ENCODE measurements at places on chromosomes 12 and 14.

GRCh38 chr12:96112733-96113132 is 77.3 kb upstream of the LTA4H start:
- no peak for DNase-seq

DNA sequence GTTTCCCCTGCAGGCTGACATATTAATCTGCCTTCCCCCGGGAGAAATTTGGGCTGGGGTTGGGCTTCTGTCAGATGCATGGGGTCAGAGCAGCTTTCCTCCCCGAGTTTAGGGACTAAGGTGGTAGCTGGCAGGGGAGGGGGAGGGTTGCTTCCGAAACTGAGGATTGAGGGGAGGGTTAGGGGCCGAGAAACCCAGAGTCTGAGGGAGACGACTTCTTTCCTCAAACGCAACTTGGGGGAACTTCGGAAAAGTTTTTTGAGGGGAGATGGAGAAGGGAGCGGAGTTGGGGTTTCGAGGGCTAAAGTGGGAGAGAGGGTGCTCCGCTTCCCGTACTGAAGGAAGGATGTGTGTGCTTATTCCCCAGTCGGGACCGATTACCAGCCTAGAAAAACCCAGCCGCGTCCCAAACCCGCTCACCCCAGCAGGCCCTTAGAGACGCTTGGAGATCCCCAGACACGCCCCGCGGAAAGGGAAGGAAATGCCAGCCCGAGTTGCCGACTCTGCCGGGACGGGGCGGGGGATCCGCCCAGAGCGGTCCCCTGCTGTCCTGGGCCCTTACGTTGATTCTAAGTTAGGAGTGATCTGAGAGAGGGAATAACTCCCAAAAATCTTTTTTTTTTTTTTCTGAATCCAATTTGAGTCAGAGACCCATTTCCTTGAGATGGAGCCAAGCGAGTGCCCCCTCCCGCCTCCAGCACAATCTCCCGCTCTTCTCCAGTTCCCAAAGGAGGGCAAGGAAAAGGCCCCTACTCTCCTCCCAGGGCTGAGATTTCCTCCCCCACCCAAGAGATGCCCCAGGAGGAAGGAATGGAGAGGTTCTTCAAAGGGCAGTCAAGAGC is 61.9 kb downstream of the SMUG1 start:
- DNase-seq = no peak

DNA sequence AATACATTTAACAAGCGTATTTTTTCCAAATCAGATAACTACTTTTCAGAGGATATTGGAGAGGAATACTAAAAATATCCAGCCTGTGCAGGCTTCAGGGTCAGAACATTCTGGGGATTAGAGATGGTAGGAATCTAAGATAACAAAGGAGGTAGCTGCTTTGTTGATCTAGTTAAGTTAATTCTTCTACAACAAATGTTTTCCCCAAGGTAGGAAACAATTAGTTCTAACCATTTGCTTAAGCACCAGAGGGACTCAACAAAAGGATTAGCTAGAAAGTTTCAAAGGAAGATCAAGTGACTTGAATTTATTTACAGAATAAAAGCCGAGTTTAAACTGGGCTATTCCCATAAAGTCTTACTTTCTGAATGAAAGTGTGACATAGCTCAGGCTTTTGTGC is 524.2 kb downstream of the TMTC2 start:
- DNase-seq = no peak

GRCh38 chr12:1425396-1425729 is 169.0 kb downstream of the FBXL14 start:
- no peak for DNase-seq

- no peak for DNase-seq
Measured at GRCh38 chr14:93036652-93037345, 78.9 kb downstream of the ITPK1 start.

Data from GM12891 (cell line).